Activated naive CD8-positive, alpha-beta T cell treated with anti-CD3 and anti-CD28 coated beads, Interleukin-2, amount 50 U/mL, for 24 hours (primary cell): ENCODE measurements at places on chromosomes 5 and 9.

- no peak overlapping the region for H3K27ac ChIP-seq
- no peak for DNase-seq
- no peak overlapping the region for H3K4me3 ChIP-seq
- H3K36me3 ChIP-seq: no peaks in the 10 kb centered on the region
Measured at GRCh38 chr9:76624391-76625048, 139.7 kb upstream of the PCA3 start.

DNA sequence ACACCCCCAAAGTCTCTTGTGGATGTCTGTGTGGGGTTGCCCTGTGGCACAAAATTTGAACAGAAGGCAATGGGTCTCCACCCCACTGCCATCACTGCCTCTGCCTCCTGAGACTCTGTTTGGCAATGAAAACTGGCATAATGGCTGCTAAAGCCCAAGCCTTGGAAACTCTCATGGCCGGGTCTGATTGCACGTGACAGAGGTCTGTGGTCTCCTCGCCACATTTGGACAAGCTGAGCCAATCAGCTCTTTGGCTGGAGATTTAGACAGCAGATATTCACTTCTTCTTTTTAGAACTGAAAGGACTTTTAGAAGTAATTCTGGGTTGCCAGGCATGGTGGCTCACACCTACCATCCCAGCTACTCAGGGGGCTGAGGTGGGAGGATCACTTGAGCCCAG is 5.5 kb downstream of the GGTA1 start:
- H3K4me1 ChIP-seq: peaks cover 21% of the 10 kb centered on the region
- H3K27me3 ChIP-seq: peaks cover 32% of the 10 kb centered on the region
- H3K27ac ChIP-seq: no peak overlapping the region
- no peak overlapping the region for H3K4me3 ChIP-seq

GRCh38 chr5:66974256-66974655 is 222.3 kb downstream of the CD180 start:
- H3K36me3 ChIP-seq: no peaks in the 10 kb centered on the region
- DNase-seq: no peak
- peaks cover 2% of the 10 kb centered on the region for H3K27me3 ChIP-seq
- no peak overlapping the region for H3K4me3 ChIP-seq

- peaks cover 78% of the 10 kb centered on the region for H3K4me1 ChIP-seq
- H3K4me3 ChIP-seq: no peak overlapping the region
- no peaks in the 10 kb centered on the region for H3K27me3 ChIP-seq
- DNase-seq: no peak
Measured at GRCh38 chr5:68232277-68232676, 16.7 kb downstream of the PIK3R1 start.

GRCh38 chr9:5650356-5651105 is 21.6 kb downstream of the RIC1 start:
- peaks cover 54% of the 10 kb centered on the region for H3K36me3 ChIP-seq
- no peak for DNase-seq
- no peaks in the 10 kb centered on the region for H3K27me3 ChIP-seq
- peaks cover 21% of the 10 kb centered on the region for H3K4me1 ChIP-seq

DNA sequence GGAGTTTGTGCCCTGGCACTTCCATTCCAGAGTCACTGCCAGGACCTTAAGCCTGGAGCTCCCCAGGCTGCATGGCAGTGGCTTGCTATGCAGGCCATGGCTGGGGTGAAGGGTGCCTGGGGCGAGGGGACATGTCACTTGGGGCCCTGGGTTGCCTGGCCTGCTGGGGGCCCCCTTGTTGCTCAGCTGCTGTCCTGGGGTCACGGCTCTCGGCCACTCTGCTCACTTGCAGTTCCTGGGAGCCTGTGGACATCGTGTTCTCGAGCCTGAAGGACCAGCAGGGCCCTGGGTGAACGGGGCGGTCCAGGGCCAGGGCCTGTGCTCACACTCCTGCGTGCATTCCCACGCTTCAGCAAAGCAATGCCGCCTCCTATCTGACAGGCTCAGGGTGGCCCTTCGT is 14.5 kb upstream of the SLC2A6 start:
- no peaks in the 10 kb centered on the region for H3K27me3 ChIP-seq
- no peak for DNase-seq
- no peak overlapping the region for H3K4me3 ChIP-seq

DNA sequence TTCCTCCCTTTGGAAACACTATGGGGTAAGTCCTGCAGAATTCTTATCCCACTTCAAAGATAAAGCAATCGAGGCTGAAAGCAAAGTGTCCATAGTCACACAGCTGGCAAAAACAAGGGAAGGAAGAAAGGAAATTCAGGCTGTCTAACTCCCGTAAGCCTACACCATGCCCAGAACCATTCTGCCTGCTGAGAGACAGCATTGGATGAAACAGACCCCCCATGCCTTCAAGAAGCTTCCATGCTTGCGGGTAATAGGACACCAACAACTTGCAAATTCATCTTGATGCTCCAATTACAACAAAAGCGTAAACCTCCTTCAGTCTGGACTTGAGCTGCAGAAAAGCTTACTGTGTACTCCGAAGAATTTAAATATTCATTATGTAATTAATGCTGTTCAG is 181.1 kb upstream of the WWC1 start:
- peaks cover 4% of the 10 kb centered on the region for H3K27me3 ChIP-seq
- H3K4me3 ChIP-seq: no peak overlapping the region
- no peak for DNase-seq
- no peaks in the 10 kb centered on the region for H3K4me1 ChIP-seq
- H3K36me3 ChIP-seq: no peaks in the 10 kb centered on the region

GRCh38 chr9:122797316-122798063 is 2.4 kb upstream of the OR1K1 start:
- no peaks in the 10 kb centered on the region for H3K4me1 ChIP-seq
- H3K4me3 ChIP-seq: no peak overlapping the region
- no peaks in the 10 kb centered on the region for H3K36me3 ChIP-seq
- H3K27me3 ChIP-seq: no peaks in the 10 kb centered on the region

DNA sequence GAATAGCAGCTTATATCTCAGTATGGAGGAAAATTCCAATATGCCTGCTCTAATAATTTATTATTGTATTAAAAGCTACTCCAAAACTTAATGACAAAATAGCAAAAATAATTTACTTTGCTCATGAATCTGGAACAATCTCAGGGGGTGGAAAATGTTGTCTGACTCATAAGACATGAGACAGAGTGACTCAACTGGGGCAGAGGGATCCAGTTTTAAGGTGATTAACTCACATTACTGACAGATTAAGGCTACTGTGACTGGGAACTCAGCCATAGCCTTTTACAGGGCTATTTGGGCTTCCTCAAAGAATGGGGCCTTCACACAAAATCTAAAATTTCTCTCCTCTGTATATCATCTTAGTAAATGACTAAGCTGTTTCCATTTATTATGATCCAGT is 1172.9 kb downstream of the CDH12 start:
- no peaks in the 10 kb centered on the region for H3K4me1 ChIP-seq
- H3K27ac ChIP-seq: no peak overlapping the region
- H3K4me3 ChIP-seq: no peak overlapping the region
- H3K36me3 ChIP-seq: no peaks in the 10 kb centered on the region
- H3K27me3 ChIP-seq: no peaks in the 10 kb centered on the region

DNA sequence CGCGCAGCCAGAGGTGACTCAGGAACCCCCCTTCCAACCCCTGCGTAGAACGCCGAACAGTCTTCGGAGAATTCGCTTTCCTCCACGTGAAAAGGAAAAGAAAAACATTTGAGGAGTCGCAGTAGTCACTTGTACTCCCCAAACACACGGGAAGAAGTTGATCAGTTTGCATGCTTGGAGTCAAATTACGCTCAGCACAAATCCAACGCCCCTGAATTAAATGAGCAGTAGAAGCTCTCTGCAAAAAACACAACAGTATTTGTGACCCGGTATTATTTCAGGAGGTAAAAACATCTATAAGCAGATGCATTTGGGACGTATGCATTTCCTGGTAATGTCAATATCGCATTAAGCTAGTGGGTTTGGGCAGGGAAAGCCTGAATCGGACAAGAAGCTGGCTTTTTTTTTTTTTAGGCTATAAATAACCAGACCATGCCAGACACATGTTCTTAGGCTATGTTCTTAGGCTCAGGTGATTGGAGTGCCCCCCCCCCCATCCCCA is 854 bp upstream of the ARL15 start:
- H3K36me3 ChIP-seq: no peaks in the 10 kb centered on the region
- DNase-seq: no peak
- H3K4me3 ChIP-seq: peak overlapping the region; percentile 94
- peaks cover 27% of the 10 kb centered on the region for H3K4me1 ChIP-seq

DNA sequence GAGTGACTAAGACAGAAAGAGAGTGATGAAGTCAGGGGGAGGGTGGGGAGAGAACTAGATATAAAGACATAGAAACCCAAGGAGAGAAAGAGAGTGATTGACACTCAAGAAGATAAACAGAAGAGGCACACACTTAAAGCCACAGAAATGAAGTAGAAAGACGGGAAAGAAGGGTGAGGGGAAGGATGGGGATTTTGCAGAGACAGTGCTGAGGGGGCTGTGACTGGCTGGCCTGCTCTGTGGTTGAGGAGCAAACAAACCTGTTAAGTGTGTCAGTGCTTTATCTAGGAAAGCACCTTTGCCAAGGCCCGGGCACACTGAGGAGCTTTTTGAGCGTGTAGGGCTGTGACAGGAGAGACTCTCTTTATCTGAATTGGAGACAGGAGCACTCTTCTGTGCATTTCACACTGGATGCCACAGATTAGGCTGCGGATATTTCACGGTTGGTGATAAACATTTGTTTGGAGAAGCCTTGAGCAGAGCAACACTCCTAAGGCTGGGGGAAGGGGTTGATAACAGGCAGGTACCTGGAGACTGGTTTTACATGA is 109.1 kb downstream of the DOCK2 start:
- peak overlapping the region; percentile 10 for H3K27ac ChIP-seq
- H3K36me3 ChIP-seq: peaks cover 69% of the 10 kb centered on the region
- H3K4me3 ChIP-seq: no peak overlapping the region
- no peak for DNase-seq

DNA sequence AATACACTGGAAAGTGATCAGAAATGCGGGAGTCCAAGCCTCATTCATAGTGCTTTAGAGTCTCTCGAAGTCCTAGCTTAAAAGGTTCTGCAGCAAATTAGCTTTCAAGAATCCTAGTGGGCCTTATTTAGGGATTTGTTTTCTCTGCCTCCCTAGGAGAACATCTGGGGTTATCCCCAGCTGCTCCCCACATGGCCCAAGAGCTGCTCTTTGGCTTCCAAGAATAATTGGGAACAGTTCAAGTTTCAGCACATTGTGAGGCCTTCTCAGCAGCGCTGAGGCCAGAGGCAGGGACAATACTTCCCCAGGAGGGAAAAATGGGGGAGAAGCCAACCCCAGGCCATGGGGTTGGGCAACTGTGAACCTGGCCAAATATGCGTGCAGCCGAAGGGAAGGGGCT is 108.7 kb downstream of the LIFR start:
- H3K4me1 ChIP-seq: peaks cover 7% of the 10 kb centered on the region
- DNase-seq: no peak
- H3K36me3 ChIP-seq: no peaks in the 10 kb centered on the region
- H3K27ac ChIP-seq: no peak overlapping the region

- no peak overlapping the region for H3K4me3 ChIP-seq
- H3K27ac ChIP-seq: no peak overlapping the region
- no peak for DNase-seq
Measured at GRCh38 chr5:110496276-110496675, 230.2 kb downstream of the TMEM232 start.

GRCh38 chr9:78821126-78821822 is 524.3 kb downstream of the PSAT1 start:
- H3K27me3 ChIP-seq: no peaks in the 10 kb centered on the region
- peak overlapping the region; percentile 48 for H3K4me3 ChIP-seq
- no peaks in the 10 kb centered on the region for H3K36me3 ChIP-seq
- no peak overlapping the region for H3K27ac ChIP-seq
- H3K4me1 ChIP-seq: peaks cover 6% of the 10 kb centered on the region

DNA sequence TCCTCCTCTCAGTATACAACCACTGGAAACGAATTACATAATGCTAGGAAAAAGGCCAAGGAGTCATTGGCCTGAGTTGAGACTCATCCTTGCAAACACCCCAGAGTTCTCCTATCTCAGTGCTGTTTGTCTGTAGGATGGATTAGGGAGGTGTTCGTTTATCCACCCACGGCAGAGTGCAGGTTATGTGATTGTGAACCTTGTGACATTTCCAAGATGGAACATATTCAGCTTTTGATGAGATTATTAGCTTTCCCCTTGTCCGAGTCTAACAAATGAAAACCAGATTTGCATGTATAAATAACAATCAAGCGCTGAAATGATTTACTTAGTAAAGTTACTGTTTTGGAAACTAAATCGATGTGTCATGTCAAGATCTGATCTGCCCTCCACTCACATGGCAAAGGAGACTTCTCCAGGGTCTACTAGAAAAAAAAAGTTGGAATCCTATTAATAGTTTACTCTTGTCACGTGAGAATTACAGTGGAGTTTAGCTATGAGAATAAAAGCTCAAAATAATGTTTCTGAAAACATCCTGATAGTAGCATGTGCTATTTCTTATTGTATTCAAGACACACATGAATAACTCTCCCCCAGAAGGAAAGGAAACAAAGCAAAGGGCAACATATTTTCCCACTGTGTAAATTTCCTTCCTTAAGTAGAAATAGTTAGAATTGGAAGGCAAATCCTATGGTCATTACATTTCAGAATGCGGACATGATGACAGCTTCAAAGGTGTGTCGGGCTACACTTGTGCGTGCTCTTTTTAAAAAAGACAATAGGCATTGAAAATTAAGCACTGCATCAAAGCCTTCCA is 600.4 kb downstream of the EBF1 start:
- H3K27ac ChIP-seq: no peak overlapping the region
- no peak overlapping the region for H3K4me3 ChIP-seq
- no peak for DNase-seq
- no peaks in the 10 kb centered on the region for H3K4me1 ChIP-seq
- no peaks in the 10 kb centered on the region for H3K36me3 ChIP-seq

DNA sequence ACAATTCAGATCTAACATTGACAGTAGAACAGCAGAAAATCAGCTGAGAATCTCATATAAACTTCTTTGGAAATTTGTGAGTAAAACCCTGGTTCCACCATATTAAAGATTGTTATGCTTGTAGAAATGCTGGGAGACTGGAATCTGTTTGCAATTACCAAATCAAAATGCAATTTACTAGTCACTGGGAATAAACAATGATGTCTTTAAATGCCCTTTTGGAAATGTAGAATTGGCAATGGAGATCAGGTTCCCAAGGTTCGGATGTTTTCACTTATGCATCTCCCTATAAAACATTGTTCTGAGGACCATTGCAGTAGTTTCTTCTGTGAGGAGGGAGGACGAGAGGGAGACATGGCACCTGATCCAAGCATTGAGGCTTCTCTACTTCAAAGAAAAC is 384.4 kb downstream of the TMEM167A start:
- H3K4me1 ChIP-seq: no peaks in the 10 kb centered on the region
- no peaks in the 10 kb centered on the region for H3K36me3 ChIP-seq
- peaks cover 2% of the 10 kb centered on the region for H3K27me3 ChIP-seq
- DNase-seq: no peak
- H3K4me3 ChIP-seq: no peak overlapping the region

DNA sequence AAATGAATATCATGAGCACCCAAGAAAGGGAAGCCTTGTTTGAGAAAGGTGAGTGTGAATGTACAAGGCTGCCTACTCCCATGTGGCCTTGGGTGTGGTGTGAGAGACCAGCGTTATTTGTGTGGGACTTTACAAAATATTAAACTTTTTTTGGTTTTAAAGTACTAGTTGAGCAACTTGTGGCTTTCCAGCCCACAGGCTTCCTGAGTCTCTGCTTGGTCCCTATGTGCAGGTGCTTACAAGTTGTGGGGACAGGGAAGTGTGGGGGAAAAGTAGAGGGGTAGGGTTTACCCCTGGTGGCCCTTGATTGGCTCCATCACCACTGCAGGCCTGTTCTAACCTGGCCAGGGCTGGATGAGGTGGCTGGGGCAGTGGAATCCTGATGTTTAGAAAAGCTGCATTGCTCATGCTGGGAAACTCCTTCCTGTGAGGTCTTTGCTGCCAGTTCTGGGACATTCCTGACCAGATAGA is 19.7 kb downstream of the PTTG1 start:
- H3K4me3 ChIP-seq: no peak overlapping the region
- peak overlapping the region; percentile 69 for H3K27ac ChIP-seq
- H3K4me1 ChIP-seq: peaks cover 73% of the 10 kb centered on the region
- peaks cover 3% of the 10 kb centered on the region for H3K36me3 ChIP-seq
- peaks cover 2% of the 10 kb centered on the region for H3K27me3 ChIP-seq
